CD4-positive, alpha-beta memory T cell (primary cell): ENCODE measurements at places on chromosomes 4 and X. TPM values are rescaled to one million over a fixed set of nuclear protein-coding genes. Genes with fewer than 3 reads are reported as not detected.

PGK1 gene
- 867 TPM for polyA plus RNA-seq

DGKK gene
- polyA plus RNA-seq, result not detected

TLL1 gene
- polyA plus RNA-seq, result not detected

RNF212 gene
- polyA plus RNA-seq, result 3.7 TPM

WAS gene
- 33.8 TPM for polyA plus RNA-seq

ERCC6L gene
- polyA plus RNA-seq, result 0.30 TPM

FAM53A gene
- polyA plus RNA-seq, result 2.8 TPM

FAT1 gene
- not detected for polyA plus RNA-seq

FAM9B gene
- polyA plus RNA-seq, result not detected

GBA3 gene
- polyA plus RNA-seq, result not detected

ADD1 gene
- polyA plus RNA-seq, result 159 TPM

CHRDL1 gene
- not detected for polyA plus RNA-seq

USP51 gene
- not detected for polyA plus RNA-seq

FAM199X gene
- polyA plus RNA-seq, result 7.1 TPM

SRPX gene
- polyA plus RNA-seq, result 0.21 TPM

PCDH19 gene
- polyA plus RNA-seq, result not detected

GCNA gene
- polyA plus RNA-seq, result 0.40 TPM
